ENCODE measurements at places on chromosomes 11 and 22. TPM values are rescaled to one million over a fixed set of nuclear protein-coding genes. Genes with fewer than 3 reads are reported as not detected.

KLHL35 gene
- 1.4 TPM for polyA plus RNA-seq

OR6T1 gene
- not detected for polyA plus RNA-seq

GALR3 gene
- 0.13 TPM for polyA plus RNA-seq

GRCh38 chr11:72712168-72712751, 38.0 kb upstream of the PDE2A start:
- peak; percentile 55 for DNase-seq

All from right lung (tissue), 10 donors.